ENCODE measurements at places on chromosomes 6 and 20.

GRCh38 chr20:33790566-33790965 lies 20.6 kb upstream of the CHMP4B start:
- DNase-seq = no peak

DNA sequence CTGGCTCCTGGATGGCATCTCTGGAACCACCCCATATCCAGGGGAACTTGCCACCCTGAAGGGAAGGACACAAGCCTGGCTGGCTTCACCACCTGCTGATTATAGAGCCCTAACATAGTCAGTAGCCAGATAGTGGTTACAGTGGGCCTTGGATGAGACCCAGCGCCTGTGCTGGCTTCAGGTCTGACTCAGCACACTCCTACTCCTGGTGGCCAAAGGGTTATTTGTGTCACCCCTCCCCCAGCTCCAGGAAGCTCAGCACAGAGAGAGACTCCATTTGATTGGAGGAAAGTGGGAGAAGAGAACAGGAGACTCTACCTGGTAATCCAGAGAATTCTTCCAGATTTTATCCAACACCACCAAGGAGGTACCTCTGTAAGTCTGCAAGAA lies 12.8 kb downstream of the SNX14 start:
- no peak for DNase-seq

DNA sequence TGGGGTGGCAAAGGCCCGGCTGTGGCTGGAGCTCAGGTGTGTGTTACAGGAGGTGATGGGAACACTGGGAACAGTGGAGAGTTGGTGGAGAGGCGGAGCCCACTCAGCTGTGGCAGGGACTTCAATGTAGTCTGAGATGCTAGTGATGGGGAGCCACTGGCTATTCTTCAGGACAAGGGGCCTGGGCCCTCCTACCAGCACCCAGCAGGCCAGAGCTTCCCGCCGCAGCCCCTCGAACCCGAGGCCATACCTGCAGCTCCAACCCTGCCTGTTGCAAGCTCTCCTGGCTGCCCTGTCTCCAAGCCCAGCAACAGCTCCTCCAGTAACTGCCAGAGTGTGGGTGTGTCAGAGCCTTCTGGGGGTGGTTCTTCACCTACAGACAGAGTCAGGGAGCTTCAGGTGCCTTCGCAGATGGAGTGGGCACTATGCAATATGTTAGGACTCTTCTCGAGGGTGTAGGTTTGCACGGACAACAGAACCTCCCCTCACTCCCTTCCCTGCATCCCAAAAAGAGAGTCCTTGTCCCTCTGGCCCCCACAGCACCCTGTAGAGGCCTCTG lies 146.2 kb upstream of the MLN start:
- no peak for DNase-seq

GRCh38 chr6:65799389-65799788 lies 92.4 kb upstream of the EYS start:
- no peak for DNase-seq

DNA sequence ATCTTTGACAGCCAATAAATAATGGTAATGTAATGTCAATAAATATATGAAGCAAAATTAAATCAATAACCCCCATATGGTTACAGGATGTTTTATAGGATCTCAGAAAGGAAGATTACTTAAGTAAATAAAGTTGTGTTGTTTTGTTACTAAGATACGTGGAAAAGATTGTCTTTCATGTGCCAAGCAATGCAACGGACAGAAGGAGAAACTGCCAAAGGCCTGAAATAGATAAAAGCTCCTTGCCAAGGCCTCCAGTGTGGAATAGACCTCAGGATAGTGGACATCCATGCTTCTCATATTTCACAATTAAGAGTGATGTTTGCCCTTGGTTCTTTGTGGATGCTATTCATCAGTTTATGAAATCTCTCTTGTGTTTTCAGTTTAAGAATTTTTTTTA lies 16.4 kb upstream of the FNDC1 start:
- DNase-seq = no peak

- peak; percentile 56 for DNase-seq
Measured at GRCh38 chr6:168190646-168191443, 111.8 kb upstream of the FRMD1 start.

DNA sequence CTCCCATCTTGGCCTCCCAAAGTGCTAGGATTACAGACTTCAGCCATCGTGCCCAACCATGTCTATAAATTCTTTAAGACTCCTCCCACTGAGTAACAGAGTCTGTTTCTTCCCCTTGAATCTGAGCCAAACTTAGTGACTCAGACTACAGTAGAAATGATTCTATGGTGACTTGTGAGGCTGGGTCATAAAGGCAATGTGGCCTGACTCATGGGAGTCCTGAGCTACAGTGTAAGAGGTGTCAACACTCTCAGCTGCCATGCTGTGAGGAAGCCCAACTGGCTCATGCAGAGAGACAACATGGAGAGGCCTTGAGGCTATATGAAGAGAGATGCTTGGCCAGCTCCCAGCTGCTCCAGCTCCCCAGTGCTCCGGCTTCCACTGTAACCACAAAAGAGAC lies 5.2 kb upstream of the NRSN2 start:
- no peak for DNase-seq

DNA sequence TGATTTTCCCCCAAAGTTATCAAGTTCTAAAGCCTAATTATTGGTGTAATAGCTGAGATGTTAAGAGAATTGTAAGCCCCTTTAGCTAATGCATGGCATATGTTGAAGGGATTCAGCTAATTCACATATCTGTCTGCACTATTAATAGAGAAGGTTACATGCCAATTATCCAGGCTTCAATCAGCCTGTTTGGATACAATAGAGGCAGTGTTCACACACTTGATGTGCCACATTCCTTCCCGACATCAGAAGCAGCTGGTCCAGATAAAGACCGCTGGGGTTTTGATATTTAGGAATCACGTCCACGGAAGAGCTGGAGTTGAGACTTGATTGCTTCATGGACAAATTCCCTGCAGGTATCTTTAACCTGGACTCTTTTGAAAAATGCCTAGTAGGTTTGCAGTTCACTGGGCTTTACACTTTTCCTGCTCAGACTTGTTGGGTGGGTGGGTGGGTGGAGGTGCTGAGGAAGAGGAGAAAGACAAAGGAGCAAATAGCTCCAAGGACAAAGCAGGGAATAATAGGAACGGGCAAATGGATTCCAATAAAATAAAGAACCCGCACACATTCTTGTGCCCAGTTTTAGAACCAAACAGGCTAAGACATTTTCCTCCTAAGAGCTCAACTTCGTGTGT lies 142.6 kb upstream of the ZNF217 start:
- DNase-seq = no peak

- DNase-seq = no peak
Measured at GRCh38 chr6:157019733-157020132, 242.6 kb downstream of the ARID1B start.

DNA sequence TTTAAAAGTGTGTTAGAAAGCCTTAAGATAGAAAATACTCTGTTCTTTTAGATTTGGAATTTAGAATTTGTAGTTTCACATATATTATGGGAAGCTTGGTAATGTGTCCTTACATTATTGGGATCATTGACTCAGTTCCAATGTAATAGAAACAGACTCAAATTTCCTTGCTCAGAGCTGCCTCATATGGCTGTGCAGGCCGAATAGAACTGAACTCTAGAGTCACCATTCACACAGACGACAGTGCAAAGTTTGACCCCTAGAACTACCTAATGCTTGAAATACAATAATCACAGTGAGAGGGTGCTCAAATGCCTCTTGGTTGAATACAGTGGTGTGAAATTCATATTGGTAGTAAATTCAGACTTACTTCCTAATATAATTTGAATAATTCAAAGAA lies 482.7 kb upstream of the CITED2 start:
- no peak for DNase-seq

DNA sequence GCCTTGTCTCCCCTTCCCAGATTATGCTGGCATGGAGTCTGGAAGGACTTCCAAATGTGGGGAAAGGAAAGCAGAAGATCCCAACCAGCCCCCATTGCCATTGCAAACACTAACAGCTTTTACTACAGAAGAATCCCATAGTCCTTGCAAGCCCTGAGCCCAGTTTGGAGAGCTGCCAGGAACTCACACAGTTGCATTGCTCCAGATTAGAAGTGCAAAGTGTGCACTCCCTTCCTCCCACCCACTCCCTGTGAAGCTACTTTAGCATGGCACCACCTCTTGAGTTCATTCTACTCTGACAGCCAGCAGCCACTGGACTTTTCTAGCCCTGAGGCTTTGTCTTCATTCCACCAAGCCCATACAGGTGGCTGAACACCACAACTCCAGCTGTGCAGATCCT lies 67.6 kb downstream of the SLC22A2 start:
- no peak for DNase-seq

GRCh38 chr6:109261811-109262210 lies 120.5 kb downstream of the CD164 start:
- no peak for DNase-seq

DNA sequence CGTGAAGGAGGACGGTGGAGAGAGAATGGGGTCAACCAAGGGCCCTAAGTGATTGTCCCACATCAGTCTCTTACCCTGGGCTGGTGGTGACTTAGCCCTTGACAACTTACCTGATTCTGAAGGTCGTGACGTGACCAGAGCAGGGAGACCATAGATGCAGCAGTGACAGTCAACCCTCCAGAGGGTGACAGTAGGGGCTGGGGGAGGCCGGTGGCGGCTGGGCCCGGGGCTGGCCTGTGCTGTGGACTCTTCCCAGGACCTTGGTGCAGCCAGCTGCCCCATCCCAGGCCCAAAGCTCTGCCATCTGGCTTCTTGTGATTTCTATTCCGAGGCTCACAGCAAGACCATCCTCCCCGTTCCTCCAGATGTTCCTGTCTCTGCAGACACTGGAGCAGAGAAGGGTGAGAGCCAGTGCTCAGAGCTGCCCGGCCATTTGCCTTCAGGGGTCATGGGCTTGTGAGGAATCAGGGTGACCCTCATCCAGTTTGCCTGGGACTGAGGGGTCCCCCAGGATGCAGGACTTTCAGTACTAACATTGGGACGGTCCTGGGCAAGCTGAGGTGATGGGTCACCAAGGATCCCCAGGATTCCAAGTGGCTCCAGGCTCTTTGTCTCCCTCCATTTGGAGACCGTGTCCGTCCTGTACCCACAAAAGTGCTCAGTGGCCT lies 36.0 kb downstream of the SUMO4 start:
- no peak for DNase-seq

GRCh38 chr6:149129371-149130077 lies 188.0 kb upstream of the TAB2 start:
- no peak for DNase-seq

DNA sequence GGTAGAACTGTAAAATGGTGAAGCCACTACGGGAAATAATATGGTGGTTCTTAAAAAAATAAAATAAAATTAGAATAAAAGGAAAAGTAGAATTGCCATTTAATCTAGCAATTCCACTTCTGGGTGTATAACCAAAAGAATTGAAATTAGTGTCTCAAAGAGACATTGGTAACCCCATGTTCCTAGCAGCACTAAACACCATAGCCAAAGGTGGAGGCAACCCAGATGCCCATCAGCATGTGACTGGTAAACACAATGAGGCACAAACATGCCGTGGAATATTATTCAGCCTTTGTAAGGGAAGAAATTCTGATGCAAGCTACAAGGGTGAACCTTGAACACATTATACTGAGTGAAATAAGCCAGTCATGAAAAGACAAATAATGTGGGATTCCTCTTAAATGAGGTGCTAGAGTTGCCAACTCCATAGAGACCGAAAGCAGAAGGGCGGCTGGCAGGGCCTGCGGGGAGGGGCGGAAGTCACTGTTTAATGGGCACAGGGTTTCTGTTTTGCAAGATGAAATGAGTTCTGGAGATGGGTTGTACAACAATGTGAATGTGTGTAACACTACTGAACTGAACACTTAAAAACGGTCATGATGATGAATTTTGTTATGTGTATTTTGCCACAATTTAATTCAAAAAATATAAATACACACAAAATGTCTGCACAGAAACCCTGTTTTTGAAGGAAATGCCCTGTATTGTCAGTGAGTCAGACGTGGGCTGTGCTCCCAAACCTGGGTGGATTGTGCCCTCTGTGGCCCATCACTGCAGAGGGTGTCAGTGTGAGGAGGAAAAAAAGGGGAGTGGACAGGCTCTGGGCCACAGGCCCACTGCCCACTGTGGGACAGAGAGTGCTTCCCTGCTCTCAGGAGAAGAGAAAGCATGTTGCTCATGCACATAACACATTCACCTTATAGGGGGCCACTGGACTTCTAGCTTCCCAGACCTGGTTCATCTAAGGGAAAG lies 49.6 kb upstream of the CD93 start:
- DNase-seq = peak; percentile 53

DNA sequence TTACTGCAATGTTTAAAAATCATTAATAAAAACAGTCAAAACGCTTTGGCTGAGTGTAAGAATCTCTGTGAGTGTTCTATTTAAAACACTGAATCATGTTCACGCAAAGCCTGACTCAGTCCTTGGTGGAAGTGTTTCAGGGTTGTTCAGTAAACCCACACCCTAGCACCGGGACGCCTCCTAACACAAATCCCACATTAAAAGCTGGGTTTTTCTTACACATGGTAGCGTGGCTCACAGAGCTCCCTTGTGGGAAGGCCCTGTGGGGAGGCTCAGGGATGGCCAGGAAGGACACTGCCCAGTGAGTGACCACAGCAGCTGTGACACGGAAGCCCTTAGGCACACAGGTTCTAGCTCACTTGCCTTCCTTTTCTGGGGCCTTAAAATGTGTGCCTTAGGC lies 80.2 kb downstream of the GMPR start:
- no peak for DNase-seq

DNA sequence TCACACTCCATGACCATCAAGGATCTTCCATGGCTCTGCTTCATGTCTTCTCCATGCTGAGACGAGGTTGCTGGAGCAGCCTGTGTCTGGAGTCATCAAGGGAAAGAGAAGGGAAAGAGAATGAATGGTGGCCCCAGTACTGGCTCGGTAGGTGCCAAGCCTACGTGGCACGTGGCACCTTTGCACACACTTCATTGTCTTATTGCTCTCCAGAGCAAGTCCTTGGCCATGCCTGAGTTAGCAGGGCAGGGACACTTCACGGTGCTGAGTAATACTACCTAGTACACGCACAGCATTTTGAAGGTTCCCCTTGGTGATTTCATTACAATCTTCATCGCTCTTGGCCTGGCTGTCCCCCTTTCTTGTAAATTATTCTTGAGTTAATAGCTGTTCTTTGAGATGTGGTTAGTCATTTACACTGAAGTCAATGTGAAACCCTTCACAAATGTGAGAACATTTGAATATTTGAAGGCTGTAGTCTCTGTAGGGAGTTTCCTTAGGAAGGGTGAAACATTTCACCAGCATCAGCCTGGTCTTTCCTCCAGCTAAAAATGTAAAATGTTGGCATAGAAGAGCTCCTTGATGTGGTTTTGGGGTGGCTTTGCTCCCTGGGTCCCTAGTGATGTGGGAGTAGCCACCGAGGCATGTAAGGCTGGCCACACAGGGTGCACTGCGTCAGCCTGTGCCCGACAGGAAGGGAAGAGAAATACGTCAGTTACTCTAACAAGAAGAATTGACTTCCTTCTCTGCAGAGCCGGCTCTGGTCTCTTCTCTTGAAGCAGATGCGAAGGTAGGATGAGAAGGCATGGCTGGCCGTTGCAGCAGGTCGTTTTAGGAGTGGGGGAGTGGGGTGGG lies at the start of gene SYTL3:
Gene SYTL3, plus strand, starts transcription at position 766 of the 855 bp plus-strand sequence. CDS start 13,215 bp downstream, outside the sequence.
- DNase-seq = peak; percentile 86

- DNase-seq = no peak
Measured at GRCh38 chr20:54335299-54335698, 127.4 kb downstream of the PFDN4 start.

GRCh38 chr6:84685983-84686584 lies 78.3 kb downstream of the TBX18 start:
- DNase-seq = no peak

Measured in cardiac septum (tissue), 1 donor.